ENCODE measurements at places on chromosomes 16 and 17. TPM values are rescaled to one million over a fixed set of nuclear protein-coding genes. Genes with fewer than 3 reads are reported as not detected.
A peak's percentile ranks its signal among the peaks of the same experiment; 100 is the strongest.

DNA sequence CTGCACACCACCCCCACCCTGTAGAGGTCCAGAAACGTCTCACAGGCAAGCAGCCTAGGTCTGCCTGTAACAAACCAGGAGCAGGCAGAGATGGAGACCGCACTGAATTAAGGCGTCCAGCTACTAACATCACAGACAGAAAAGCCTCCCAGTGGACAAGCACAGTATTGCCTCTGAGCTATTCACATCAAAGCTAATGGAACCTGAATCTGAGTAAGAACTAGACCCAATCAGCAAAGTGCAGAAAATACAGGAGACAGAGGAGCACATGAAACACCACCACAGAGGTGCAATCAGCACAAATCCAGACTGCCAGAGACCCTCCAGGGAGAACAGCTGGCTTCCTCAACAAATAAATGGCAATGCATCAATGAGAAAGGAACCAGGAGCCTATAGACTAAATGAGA lies 22.2 kb upstream of the PEMT start:
- peak; percentile 19 for DNase-seq

- no peak for DNase-seq
Observed at GRCh38 chr16:56658327-56658875, 642 bp downstream of the MT1F start.

GRCh38 chr16:85245307-85246172 lies 133.3 kb upstream of the CIBAR2 start:
- peak; percentile 57 for DNase-seq

- no peak for DNase-seq
Observed at GRCh38 chr17:40349477-40349894, 15.1 kb downstream of the GJD3 start.

Gene NEUROD2
- not detected for total RNA-seq

Measured in naive thymus-derived CD8-positive, alpha-beta T cell (primary cell).